ENCODE measurements at places on chromosomes 16 and 17. TPM values are rescaled to one million over a fixed set of nuclear protein-coding genes. Genes with fewer than 3 reads are reported as not detected.

DNA sequence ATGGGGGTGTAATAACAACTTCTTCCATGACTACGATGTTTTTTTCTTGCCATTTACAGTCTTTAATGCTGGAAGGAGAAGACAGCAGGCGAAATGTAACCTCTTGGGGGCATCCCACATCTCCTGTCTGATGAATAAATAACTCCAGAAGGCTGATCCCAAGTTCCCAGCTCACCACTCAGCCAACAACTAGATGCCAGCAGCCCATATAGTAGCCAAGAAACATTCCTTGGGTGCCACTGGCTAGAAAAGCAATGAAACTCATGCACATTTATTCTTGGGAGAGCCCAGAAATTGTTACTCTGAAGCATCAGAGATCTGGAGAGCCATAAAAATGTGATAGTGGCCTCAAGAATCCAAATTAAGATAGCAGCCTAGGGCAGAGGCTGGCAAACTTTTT, 22.7 kb upstream of the TMEM101 start:
- DNase-seq: no peak

- peak; percentile 88 for DNase-seq
These were observed 18.1 kb upstream of the TMEM98 start for GRCh38 chr17:32909787-32910369.

GRCh38 chr16:86214326-86215232, 295.7 kb upstream of the FOXF1 start:
- DNase-seq: no peak

DNA sequence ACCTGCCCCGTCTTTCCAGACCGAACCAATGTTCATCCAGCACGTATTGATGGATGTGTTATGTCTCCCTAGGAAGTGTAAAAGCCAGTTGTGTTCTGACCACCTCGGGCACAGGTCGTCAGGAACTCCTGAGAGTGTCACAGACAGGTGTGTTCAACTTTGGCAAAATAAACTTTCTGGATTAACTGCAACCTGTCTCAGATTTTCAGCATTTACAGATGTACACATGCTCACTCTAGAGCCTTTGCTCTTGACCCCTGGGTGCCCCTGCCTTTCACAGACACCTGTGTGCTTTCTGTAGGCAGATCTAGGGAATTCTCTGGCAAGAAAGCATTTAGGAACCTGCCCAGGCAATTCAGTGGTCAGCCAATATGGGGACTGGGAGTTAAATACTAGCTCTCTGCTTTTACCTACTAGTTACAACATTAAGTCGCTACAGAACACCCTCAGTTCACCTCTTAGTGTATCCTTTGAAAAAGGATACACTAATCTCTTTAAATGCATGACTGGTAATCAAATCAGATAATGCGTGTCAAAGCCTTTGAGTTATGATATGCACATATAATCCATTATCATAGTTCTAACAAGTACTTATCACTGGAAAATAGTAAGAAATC, 188.9 kb downstream of the CPPED1 start:
- DNase-seq: no peak

C1QTNF1 gene
- 9.0 TPM for total RNA-seq

FOXO3B gene
- total RNA-seq: 3.7 TPM

EXOC3L1 gene
- not detected for total RNA-seq

- DNase-seq: peak; percentile 96
These were observed 301.9 kb downstream of the SOX9 start for GRCh38 chr17:72422505-72423285.

- peak; percentile 75 for DNase-seq
These were observed 1.1 kb upstream of the PLEKHG4 start for GRCh38 chr16:67277999-67278772.

PIMREG gene
- 16.7 TPM for total RNA-seq

CPSF4L gene
- not detected for total RNA-seq

CACNG3 gene
- not detected for total RNA-seq

DNA sequence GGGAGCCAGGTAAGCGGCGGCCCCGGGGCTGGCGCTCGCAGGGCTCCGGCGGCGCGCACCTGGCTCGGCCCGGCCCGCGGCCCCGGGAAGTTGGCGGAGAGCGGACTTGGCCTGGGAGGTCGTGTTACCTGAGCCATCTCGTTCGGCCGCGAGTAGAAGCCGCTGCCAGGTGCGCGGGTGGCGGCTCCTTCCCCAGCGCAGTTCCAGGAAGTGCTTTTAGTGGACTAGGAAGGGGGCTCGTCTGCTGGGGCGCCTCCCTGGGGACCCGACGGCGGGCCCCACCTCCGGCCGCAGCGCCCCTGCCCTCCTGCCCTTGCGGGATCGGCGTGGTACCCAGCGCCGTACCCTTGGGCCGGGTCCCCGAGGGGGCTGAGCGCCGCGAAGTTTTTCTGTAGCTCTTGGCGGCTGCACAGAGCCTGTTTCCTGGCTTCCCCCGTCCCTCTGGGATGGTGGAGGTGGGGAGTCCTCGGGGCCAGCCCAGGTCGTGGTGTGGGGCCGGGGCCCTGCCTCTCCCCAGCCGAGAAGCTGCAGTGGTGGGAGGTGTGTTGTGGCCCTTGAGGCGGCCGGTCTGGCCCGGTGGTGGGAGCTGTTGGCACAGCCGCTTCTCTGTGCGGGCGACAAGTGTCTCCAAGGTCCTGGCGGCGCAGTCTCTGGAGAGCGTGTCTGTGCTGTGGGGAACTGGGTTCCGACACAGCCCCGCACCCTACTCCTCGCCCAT, 96.9 kb downstream of the RAB11FIP4 start:
- no peak for DNase-seq

GRCh38 chr17:6666557-6666956, 15.0 kb downstream of the C17orf100 start:
- DNase-seq: no peak

- DNase-seq: no peak
These were observed 8.0 kb downstream of the DLG4 start for GRCh38 chr17:7211491-7212273.

NPIPB9 gene
- 0.41 TPM for total RNA-seq

DNA sequence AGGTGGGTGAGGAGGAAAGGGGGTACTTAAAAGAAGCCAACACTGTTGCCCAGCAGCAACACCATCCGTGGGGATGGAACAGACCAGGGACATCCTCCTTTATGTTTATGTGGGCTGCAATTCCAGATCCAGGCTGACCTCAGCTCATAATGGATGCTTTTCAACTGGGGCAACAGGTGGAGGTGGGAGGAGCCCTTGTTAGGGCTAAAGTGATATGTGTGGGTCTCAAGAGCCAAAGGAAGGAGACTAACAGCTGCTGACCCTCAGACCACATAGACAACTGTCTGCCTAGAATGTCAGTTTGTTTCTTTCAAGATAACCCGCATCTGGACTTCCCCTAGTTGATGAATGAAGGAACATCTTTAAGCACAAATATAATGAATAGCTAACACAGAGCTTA, 2.0 kb upstream of the INPP5K start:
- no peak for DNase-seq

GRCh38 chr17:48598736-48599135, 5.2 kb upstream of the HOXB5 start:
- DNase-seq: no peak

DNA sequence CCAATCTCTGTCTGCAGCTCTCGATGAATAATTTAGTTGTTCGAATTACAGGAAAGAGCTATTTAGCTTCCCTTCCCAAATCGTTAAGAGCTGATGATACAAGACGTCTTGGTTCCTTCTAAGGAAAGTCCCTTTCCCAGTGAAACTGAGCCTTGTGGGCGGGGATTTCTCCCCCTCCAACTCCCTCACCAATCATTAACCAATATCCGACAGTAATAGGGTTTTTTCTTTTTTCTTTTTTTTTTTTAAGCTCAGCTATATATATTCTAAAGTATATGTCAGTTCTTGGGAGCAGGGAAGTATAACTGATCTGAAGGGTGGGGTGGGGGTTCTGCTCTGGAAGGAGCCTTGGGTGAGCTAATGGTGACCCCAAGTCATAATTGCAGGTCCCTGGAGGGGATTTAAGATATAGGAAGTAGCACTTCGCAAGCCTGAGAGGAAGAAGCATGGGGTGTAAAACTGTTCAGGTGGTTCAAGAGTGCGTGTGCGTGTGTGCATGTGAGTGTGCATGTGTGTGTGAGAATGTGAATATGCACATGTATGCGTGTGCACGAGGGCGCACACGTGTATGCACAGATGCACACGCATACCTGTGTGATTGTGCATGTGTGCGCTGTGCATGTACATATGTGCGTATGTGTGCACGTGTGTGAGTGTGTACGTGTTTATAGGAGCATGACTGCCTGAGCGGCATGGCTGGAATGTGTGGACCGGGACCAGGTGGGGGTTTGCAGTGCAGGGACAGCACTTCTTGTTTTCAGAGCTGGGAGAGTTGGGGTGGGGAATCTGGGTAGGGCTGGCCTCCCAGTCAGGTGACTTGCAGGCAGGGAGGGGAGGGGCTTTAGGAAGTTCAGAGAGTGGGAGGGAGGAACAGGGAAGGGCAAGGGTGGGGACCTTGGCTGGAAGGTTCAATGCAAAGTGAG, 42.7 kb downstream of the SOCS3 start:
- DNase-seq: no peak

DNA sequence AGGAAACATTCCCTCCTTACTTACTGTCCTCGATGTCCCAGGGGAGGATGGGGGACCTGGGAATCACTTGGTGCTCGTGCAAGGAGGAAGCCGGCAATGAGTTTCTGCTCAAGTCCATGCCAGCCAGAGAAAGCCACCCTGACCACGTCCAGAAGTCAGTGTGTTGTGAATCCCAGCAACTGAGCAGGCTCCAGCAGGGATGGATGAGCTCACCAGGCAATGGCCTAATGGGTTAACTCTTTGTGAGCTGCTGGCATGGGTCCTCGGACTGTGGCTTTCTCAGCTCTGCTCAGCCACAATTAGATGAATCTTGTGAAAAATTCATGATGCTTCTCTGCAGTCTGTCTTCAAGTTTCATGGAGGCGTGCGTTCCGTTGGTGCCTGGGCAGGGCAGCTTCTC, at the start of gene PIRT:
Gene PIRT (minus strand): TSS at position 167 of the 400 bp plus-strand sequence. CDS start 12,442 bp downstream, outside the sequence.
- DNase-seq: no peak

- DNase-seq: no peak
These were observed 8.2 kb downstream of the ARHGEF15 start for GRCh38 chr17:8318010-8318935.

- no peak for DNase-seq
These were observed 2.7 kb downstream of the WDR24 start for GRCh38 chr16:687499-687898.

- no peak for DNase-seq
These were observed 2.0 kb downstream of the CARHSP1 start for GRCh38 chr16:8866884-8867215.

ACTG1 gene
- total RNA-seq: 8,107 TPM

DNA sequence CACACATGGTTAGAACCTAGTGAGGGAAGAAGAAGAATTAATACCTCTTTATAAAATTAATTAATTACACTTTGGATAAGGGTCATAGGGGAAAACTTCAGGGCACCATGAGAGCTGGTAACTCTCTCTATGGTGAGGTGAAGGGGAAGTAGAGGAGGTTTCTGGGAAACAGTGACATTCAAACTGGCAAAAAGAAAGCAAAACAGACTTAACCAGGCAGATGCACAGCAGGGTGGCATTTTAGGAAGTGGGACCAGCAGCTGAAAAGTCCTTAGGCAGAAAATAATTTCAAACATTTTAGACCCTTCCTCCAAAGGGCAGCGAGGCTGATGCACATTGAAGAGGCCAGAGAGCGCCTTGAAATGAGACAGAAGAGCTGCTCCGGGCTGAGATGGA, 157.8 kb downstream of the CDH13 start:
- no peak for DNase-seq

DNA sequence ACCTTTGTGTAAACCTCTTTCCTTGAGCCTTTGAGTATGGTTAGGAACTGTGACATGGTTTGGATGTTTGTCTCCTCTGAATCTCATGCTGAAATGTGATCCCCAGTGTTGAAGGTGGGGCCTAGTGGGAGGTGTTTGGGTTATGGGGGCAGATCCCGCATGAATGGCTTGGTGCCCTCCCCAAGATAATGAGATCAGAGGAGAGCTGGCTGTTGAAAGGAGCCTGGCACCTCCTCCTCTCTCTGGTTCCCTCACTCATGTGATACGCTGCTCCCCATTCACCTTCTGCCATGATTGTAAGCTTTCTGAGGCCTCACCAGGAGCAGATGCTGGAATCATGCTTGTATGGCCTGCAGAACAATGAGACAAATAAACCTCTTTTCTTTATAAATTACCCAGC, 1110.2 kb downstream of the CDH11 start:
- DNase-seq: no peak

DNA sequence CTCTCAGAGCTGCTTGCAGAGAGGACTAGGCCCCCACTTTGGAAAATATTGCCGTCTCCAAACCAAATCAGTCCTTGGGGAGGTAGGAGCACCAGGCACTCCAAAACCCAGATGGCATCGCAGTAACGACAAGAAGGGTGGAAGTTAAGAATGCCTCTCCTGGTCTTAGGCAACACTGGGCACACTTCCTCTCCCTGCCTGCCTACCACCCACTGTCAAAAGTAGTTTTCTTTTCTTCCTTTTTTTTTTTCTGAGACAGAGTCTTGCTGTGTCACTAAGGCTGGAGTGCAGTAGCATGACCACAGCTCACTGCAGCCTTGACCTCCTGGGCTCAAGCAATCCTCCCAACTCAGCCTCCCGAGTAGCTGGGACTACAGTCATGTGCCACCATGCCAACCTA, 47.2 kb downstream of the SRL start:
- no peak for DNase-seq

GRCh38 chr16:64122177-64122576, 999.7 kb downstream of the CDH11 start:
- DNase-seq: peak; percentile 35

DNA sequence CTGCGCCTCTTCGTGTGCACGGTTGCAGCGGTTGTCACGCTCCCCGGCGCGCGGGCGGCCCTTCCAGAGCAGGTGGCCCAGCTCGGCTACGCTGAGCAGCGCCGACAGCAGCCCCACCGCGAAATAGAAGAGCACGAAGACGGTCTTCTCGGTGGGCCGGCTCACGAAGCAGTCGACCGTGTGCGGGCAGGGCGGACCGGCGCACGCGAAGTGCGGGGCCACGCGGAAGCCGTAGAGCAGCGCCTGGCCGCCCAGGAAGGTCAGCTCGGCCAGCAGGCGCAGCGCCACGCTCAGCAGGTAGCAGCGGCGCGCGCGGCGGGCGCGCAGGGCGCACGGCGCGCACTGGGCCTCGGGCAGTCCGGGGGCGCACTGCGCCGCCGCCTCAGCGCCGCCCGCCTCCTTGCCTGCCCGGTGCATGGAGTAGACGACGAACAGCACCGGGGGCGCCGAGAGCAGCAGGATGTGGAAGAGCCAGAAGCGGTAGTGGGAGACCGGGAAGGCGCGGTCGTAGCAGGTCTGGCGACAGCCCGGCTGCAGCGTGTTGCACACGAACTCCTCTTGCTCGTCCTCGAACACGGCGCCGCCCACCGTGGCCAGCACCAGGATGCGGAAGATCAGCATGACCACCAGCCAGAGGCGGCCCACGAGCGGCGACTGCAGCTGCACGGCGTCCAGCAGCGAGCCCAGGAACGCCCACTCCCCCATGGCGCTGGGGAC, 1.3 kb downstream of the GJD3 start:
- DNase-seq: peak; percentile 18

DNA sequence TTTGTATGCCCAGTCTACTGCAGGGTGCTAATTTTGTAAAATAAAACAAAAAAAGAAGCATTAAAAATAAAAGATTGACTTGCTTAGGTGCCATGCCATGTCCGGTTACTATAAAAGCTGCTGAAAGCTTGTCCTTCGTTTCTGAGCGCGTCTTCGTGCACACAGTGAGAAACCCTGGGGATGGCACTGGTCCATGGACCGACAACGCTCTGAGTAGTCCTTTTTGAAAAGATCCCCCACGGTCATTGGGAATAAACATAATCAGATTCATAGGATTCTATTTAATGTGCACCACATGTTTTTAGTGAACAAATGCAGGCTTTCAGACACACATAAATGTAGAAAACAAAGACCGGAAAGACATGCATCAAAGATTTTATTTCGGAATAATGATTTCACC, 146.3 kb downstream of the XYLT1 start:
- DNase-seq: no peak

HEXIM2 gene
- 7.8 TPM for total RNA-seq

- no peak for DNase-seq
These were observed 1.3 kb downstream of the HIGD1B start for GRCh38 chr17:44848961-44849489.
